GM12892 (cell line): ENCODE measurements at places on chromosomes 6 and 20.

GRCh38 chr6:54861905-54862616 lies 15.5 kb downstream of the FAM83B start:
- no peak for DNase-seq

DNA sequence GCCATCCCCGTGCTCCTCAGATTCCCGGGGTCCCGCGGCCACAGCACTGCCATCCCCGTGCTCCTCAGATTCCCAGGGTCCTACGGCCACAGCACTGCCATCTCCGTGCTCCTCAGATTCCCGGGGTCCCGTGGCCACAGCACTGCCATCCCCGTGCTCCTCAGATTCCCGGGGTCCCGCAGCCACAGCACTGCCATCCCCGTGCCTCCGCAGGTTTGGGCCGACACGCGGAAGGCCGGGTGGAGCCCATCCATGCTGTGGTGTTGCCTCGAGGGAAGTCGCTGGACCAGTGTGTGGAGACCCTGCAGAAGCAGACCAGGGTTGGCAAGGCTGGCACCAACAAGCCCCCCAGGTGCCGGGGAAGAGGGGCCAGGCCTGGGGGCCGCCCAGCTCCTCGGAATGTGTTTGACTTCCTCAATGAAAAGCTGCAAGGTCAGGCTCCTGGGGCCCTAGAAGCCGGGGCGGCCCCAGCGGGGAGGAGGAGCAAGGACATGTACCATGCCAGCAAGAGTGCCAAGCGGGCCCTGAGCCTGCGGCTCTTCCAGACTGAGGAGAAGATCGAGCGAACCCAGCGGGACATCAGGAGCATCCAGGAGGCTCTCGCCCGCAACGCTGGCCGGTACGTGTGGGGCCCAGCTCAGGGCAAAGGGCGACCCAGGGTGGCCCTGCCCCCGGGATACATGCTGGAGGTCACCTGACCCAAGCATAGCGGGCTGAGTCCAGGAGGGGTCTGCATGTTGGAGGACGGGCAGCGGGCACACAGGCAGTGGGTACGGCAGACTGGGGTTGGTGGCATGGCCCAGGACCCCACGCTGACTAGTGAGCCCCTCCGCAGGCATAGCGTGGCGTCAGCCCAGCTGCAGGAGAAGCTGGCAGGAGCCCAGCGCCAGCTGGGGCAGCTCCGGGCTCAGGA lies 1.3 kb upstream of the LIME1 start:
- no peak for DNase-seq

GRCh38 chr20:62797671-62798532 lies 1.6 kb downstream of the MRGBP start:
- DNase-seq = no peak

DNA sequence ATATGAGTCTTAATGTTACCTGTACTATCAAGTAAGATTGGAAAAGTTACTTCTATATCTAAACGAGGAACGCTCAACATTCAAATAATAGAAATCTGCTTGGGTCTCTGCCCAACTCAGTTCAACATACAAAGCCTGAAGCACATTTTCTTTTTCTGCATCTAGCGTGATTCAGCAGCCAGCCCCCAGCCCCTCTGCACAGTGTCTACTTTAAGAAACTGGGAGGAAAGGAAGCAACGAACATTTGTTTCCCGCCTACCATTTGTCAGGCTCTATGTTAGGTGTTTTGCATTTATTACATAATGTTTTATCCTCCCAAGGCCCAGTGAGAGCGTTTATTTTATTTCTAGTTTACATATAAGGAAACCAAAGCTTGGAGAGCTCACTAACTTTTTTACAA lies 17.3 kb downstream of the PHACTR1 start:
- no peak for DNase-seq

GRCh38 chr6:43616725-43617472 lies 12.2 kb downstream of the GTPBP2 start:
- no peak for DNase-seq

- DNase-seq = no peak
Observed at GRCh38 chr6:112929641-112930040, 582.5 kb downstream of the RFPL4B start.

DNA sequence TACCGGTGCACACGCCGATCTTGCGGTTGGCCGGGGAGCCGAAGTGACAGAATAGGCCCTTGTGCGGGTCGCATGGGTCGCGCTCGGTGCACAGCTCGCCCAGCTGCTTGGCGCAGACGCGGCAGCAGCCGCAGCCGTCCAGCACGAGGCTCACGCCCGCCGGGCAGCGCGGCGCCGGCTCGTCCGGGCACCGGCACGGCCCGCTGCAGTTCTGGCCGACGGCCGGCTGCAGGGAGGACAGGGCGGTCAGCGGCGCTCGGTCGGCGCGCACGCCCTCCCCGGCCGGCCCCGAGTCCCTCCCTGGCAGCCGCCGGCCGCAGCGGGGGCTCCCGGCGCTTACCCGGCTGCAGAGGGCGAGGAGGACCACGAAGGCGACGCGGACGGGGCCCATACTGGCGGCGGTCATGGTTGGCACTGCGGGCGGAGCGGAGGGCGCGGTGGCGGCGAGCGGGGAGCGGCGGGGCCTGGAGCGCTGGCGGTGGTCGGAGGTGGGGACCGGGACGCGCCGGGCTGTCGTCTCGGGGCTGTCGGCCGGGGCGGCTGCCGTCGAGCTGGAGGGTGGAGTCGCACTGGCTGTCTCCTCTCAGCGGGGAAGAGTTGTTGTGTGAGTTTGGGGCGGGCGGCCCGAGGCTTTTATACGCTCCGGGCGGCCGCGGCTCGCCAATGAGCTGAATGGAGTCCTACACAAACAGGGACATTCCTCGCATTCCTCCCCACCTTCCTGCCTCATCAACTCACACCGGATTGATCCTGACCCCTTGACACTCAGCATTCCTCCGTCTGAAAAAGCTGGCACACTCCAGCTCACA lies at the start of gene CCN2:
Gene CCN2, minus strand, starts transcription at position 606 of the 809 bp plus-strand sequence. Its CDS starts 200 bp downstream, at position 406.
- DNase-seq = peak; percentile 16

- no peak for DNase-seq
Observed at GRCh38 chr6:40350747-40351217, 236.4 kb downstream of the LRFN2 start.

DNA sequence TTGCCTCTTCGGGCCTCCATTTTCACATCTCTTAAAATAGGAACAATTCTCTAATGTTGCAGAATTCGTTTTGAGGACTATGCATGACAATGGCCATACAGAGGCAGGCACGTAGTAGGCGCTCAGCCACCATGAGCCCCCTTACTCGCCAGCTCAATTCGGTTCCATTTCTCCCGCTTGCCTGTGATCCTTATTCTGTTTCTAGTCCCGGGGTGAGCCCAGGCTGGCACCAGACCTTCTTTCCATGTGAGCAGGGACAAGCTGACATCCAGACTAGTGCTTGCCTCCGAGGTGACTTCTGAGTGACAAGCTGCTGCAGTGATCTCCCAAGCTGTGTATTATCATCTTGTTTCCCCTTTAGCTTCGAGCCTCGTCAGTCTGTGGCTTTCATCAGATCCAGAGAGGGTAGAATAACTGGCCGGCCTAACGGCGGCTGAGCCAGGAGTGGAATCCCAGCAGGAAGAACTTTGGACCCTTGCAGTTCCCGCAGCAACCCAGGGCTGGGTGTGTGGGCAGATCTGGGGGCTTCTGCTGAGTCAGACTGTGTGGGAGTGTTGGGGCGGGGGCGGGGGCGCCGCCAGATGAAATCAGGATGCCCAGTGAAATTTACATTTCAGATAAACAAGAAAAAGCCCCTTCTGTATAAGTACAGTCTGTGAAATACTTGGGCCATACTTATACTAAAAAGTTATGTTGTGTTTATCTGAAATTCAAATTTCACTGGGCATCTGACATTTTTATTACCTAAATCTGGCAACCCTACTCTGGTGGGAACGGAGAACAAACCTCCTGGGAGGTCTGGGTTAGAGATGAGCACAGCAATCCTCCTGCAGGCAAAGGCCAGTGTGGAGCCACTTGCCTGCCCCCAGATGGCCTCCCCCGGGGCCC lies 10.9 kb downstream of the BANF2 start:
- no peak for DNase-seq

DNA sequence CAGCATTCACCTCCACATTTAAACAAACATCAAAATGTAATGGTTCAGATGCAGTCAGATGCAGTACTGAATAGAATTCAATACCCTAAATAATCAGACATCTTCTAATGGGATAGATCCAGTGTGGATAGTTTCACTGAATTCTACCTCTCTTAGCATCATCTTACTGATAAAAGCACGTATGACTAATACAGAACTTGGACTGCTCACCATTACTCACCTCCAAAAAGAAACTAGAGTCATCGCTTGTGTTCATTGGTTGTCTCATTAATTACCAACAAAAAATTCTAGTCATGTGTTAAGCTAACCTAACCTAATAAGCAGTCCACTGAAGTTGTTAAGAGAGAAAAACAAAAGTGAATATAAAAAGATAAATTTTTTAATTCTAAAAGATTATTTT lies 165.9 kb upstream of the IRAK1BP1 start:
- DNase-seq = no peak

GRCh38 chr6:132019586-132019985 lies 68.4 kb upstream of the CCN2 start:
- DNase-seq = no peak

- DNase-seq = no peak
Observed at GRCh38 chr6:25351485-25351884, 72.3 kb downstream of the CARMIL1 start.

DNA sequence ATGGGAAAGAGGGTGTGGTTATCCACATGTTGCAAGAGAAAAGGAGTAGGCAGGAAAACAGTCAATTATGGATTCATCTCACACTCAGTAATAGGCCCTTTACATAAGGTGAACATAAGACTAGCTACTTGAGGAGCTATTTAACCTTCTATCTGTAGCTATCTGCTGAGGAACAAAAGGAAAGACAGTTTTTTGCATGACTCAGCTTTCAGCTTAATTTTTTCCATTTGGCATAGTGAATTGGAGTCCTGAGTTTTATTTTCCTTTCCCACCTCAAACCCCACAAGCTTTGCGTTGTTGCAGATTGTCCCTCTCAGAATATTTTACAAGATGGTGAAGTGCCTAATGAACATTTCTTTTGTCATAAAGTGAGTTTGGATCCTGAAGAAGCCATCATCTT lies 32.4 kb downstream of the UBD start:
- no peak for DNase-seq

DNA sequence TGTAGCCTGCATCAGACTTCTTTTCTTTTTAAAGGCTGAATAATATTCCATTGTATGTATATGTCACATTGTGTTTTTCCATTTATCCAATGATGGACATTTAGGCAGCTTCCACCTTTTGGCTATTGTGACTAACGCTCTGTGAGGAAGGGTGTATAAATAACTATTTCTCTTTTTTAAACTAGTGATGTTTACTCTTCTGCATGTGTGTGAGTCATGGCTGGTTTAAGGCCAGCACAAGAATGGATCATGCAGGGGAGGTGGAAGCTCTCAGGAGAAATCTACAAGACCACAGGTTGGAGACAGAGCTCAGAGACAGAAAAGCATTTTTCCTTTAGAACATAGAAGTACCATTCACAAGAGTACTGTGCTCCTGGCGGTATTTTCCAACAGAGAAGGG lies 307.2 kb downstream of the SOX4 start:
- DNase-seq = no peak

GRCh38 chr20:41861772-41862422 lies 243.7 kb upstream of the CHD6 start:
- no peak for DNase-seq

GRCh38 chr6:21450149-21450548 lies 143.4 kb upstream of the SOX4 start:
- no peak for DNase-seq

DNA sequence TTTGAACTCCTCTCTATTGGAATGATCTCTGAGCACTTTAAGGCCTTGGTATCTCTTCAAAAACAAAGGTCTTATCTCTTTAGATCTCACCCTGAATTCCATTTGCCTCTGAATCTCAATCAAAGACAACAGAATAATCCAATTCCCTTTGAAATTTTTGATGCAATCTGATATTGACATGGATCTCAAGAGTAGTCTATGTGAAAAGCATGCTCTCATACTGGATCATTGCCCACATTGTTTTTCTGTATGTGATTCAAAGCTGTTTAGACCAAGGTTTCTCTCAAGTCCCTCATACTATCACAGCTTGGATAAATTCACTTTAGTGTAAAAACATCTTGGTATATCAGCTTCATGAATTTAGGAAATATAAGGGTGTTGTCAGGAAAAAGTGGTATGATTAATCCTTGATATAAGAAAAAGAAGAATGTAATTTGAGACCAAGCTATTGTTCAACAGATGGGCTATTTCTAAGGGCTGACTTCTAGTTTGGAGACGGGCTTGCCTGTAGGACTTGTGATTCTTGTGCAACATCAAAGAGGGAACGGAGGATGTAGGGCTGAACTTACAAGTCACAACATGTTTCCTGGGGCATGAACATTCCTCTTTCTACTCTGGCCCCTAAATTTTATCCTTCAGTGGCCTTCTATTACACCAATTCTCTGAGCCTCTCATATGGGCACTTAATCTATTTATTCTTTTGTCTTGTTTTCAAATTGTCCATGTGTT lies 77.9 kb upstream of the CITED2 start:
- no peak for DNase-seq

GRCh38 chr20:38055294-38055693 lies 21.7 kb downstream of the RPRD1B start:
- DNase-seq = no peak

DNA sequence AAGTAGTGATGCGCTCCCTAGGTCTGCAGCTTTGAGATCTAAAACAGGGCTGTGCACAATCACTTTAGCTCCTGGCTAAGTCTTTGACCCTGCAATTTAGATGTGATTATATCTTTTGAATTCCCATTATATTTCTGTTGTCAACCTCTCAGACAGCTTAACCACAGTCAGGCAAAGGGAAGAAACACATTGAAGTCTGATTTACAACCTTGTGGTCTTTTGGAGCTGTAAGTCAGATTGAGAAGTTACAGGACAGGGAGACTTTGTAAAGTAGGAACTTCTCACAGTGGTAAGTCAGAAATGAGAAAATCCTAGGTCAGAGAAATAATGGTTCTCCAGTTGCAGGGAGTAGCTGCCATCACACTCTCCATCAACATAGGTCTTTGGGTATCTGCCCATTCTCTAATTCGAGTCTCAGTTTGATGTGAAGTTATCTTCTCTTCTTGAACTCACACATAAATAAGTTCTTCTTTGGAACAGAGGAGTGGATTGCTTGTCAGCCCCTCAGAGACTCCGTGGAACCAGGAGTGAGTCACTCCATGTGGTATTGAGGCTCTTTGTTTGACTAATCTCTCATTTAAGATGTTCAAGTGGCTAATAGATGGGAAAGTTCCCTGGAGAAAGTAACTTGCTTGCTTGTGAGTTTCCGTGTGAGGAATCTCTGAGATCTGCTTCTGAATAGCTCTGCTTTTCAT lies 35.0 kb upstream of the SGK1 start:
- no peak for DNase-seq

GRCh38 chr6:149170564-149171452 lies 146.7 kb upstream of the TAB2 start:
- no peak for DNase-seq
